ENCODE measurements at places on chromosomes 16 and 17.

- no peak for DNase-seq
Measured at GRCh38 chr16:15950869-15951268, 1.5 kb downstream of the ABCC1 start.

DNA sequence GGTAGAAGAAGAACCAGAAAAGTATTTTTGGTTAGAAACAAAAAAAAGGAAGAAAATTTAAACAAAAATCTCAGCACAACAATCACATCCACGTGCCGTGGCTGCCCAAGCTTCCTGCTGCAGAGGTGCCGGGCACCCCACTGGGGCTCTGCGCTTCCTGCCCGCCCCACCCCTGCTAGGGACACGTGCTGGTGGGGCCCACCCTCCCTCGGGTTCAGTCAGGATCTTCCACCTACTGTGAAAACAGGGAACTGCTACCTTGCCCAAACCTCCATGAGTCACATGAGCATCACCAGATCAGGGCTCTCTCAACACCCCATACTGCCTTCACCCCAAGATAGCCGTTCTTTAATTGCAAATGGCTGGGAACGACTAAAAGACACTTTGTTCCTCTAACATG is 24.4 kb upstream of the CYTH1 start:
- no peak for DNase-seq

DNA sequence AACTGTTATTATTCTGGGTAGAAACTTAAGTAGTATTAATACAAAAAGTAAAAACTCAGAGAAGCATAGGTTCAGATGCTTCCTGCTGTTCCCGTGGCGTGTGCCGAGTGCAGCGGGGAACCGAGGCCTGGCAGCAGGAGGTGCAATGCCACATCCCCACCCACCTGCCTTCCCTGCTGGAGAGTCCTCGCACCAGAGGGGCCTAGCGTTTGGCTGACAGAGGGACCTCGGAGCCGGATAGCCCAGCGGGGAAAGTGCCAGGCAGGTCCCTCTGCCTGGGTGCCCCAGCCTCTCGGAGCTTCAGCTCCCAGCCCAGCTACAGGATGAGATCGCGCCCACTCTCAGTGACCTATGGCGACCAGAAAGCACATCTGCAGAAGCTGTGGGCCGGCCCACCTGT is 169.6 kb upstream of the GSE1 start:
- no peak for DNase-seq

DNA sequence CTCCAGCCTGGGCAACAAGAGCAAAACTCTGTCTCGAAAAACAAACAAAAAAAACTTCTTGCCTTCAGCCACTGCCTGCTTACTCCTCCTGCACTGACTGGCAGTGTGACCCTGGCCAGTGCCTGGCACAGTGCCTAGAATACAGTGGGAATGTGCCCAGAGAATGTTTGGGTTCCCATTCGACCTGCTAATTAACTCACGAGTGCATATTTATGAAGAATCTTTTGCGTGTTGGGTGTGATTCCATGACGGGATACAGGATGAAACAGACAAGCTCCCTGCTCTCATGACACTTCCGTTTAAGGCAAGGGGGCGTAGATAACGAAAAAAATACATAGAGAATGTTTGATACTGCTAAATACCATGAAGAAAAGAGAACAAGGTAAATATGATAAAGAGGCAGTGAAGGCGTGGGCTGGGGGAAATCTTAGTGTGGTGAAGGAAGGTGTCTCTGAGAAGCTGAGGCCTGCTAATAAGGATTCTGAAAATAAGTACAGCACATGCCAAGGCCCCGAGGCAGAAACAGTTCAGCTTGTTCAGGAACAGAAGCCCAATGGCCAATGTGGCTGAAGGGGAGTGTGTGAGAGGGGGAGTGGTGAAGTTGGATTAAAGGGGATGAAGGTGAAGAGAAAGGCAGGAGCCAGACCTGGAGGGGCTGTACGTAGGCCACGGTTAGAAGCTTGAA is 4.3 kb downstream of the ABI3 start:
- no peak for DNase-seq

- no peak for DNase-seq
Measured at GRCh38 chr16:4433914-4434787, 8.5 kb downstream of the DNAJA3 start.

DNA sequence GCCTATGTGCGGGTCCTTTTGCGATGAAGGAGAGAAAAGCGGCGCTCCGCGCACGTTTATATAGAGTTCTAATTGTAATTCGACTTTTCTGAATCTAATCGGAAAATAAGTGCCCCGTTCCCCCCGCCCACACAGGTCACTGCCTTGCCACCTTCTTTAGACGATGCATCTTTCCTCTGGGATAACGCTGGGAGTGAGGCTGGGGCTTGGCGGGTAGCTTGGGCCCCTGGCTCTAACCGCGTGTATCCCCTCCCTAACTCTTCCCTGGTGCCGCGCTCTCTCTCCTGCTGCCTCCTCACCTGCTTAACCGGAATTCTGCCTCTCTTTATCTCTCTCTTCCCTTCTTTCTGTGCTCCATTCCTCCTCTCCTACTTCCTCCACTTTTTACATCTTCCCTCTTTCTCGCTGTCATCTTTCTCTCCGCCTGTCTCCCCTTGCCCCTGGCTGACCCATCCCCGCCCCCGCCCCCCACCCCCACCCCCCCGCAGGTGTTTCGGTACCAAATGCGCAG is 2.6 kb downstream of the LHX1 start:
- no peak for DNase-seq

GRCh38 chr17:21249920-21250703 is 3.1 kb downstream of the NATD1 start:
- DNase-seq: no peak

DNA sequence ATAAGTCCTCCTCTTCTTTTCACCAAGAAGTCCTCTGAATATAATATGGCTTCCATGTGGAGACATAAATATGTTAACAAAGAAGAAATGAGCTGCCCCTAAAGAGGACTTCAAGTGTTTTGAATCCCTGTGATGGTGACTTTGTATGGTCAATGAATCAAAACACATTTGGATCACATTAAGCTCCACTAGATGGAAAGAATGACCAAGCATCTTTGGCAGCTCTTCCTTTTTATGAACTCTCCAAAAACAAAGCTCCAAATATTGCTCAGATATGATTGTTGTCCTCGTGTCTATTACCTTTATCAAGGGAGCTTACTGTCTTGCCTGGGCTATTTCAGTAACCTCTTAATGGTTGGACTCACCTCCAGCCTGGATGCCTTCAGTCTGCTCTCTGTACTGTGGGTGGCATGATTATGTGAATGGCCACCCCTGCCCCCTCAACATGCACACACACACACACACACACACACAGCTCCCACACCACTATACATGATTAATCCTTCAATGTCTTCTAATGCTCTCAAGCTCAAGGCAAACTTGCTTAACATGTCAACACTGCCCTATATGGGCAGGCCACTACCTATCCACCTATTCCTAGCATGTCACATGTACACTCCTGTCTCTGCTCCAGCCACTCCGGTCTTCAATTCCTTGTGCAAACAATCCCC is 346.6 kb upstream of the SALL1 start:
- no peak for DNase-seq

DNA sequence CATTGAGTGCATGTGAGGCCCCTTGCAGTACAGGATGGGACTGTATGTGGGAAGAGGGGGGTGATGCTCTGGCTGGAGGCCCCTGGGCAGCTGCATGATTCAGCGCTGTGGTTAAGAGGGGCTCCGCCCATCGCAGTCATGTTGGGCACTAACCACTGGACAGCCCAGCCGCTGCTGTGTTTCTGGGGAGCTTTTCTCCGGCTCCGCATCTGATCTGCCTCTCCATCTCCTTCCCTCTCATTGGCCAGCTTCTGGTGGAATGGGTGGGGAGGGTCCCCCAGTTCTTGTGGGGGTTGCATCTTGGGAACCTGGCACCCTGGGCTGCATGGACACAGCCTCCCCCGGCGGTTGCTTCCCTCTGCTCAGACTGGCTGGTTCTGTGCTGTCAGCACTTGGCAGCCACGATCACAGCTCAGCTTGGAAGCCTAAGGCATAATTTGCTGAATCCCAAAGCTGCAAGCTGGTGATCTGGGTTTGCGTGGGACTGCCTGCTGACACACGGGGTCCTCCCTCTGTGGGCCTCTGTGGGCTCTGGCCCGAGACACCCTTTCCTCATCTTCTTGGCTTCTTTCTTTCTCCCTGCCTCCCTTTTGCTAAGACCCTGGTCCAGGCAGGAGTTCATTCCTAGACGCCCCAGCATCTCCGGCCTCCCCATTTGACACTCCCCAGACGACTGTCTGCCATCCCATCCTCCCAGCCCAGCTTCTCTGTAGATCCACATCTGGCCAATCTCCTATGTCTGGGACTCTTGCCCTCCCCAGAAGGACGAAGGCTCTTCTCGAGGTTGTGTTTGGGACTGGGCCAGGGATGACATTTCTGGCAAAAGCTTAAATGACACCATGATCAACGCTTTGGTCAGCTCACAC is 168.3 kb downstream of the SEC14L1 start:
- DNase-seq: peak; percentile 79

DNA sequence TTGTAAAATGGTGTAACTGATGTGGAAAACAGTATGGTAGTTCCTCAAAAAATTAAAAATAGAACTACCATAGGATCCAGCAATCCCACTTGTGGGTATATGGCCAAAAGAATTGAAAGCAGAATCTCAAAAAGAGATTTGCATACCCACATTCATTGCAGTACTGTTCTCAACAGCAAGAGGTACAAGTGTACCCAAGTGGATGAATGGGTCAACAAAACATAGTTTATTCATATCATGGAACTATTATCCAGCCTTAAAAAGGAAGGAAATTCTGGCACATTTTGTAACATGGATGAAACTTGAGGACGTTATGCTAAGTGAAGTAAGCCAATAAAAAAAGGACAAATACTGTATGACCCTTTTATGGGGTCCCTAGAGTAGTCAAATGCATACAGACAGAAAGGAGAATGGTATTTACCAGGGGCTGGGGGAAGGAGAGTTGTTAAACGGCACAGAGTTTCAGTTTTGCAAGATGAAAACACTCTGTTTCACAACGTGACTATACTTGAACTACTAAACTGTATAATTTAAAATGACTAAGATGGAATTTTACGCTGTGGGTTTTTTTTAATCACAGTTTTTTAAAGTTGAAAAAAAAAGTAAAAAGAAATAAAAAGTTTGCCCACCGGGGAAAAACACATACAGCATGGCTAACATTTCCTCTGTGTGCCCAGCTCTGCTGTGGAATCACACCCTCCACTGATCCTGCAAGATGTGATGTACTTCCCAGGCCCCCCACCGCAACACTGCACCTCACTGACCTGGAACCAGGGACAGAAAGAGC is 6.1 kb downstream of the TVP23A start:
- DNase-seq: no peak

GRCh38 chr16:89343501-89344457 is 126.3 kb downstream of the ZNF778 start:
- peak; percentile 90 for DNase-seq

DNA sequence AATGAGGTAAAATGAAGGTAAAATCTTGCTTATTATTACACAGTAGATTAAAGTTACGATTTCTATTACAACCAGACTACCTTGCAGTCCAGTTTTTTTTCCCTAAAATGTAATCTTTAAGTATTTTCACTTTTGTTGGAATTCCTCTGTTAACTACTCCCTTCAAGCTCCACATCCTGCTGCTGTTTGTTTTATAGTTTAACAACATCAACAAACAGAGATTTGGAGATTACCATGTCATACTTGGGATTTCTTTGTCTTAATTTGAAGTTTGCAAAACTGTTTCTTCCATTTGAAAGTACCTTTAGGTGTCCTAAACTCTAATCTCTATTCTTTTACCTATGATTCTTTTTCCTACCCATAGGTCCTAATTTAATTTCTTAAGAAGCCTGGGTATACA is 83.3 kb downstream of the ABHD15 start:
- no peak for DNase-seq

DNA sequence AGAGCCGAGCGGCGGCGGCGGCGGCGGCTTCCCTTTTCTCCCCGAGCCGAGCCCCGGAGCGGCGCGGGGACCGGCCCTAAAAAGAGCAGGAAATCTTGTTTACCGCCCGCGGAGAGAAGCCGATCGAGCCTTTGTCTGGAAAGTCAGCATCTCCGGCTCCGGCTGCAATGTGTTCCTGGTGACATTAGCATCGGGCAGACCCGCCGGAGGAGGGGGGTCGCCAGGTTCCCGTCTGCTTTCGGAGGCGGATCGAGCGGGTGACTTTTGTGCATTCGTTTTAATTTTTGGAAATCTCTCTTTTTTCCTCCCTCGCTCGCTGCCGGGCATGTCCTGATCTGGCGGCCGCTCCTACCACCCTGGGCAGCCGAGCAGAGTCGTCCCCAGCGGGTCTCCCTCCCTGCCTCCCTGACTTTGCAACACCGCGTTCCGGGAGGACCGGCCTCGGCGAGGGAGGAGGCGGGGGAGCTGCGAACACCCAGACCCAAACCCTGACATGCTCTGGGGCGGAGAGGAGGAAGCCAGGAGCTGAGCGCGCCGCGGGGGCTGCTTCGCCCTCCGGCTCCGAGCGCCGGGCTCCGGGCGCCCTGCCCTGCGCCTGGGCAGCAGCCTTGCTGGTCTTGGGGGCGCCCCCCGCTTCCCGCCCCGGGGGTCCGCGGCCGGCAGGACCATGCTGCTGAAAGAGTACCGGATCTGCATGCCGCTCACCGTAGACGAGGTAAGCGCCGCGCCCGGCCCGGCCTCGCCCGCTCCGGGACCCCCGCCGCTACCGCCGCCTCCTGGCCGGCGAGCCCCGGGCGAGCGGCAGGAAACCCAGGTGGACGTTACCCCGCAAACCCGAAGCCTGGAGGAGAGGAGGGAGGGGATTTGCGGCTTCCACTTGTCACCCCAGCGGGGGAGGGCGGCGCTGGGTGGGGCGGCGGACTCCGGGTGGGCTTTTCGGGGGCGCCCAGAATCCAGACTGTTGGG is 690 bp downstream of the PITPNC1 start:
- DNase-seq: peak; percentile 38

DNA sequence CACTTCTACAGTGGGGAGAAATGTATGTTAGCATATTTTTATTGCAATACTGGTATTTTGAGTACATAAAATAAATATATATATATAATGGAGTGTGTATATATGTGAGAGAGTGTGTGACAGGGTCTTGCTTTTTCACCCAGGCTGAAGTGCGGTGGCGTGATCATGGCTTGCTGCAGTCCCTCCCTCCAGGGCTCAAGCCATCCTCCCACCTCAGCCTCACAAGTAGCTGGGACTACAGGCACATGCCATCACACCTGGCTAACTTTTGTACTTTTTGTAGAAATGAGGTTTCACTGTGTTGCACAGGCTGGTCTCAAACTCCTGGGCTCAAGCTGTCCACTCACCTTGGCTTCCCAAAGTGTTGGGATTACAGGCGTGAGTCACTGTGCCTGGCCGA is 4.1 kb downstream of the CYLD start:
- no peak for DNase-seq

GRCh38 chr16:22397464-22397863 is 23.0 kb upstream of the CDR2 start:
- DNase-seq: peak; percentile 91

DNA sequence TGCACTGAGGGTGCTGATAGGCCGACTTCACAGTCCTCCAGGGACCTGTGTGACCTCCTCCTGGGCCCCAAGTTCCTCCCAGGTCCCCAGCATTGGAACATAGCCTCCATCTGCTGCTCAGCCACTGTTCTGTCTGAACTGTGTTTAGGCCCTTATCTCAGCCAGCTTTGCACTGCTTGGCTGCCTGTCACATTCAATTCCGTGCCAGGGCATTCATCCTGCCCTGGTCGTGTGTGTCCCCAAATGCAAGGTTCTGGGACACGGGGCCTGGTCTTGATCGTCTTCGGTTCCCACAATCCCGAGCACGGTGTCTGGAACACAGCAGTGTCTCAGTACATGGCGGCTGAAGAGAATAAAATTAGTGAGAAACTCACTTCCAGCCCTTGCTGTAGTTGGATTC is 69.9 kb upstream of the NFAT5 start:
- no peak for DNase-seq

- no peak for DNase-seq
Measured at GRCh38 chr16:27444470-27444869, 42.5 kb downstream of the IL21R start.

All from astrocyte of the spinal cord (primary cell).